Type B pancreatic cell (in vitro differentiated cells): ENCODE measurements at places on chromosomes 7 and 10.

GRCh38 chr7:151486074-151486473 lies 33.6 kb downstream of the RHEB start:
- no peak for DNase-seq

DNA sequence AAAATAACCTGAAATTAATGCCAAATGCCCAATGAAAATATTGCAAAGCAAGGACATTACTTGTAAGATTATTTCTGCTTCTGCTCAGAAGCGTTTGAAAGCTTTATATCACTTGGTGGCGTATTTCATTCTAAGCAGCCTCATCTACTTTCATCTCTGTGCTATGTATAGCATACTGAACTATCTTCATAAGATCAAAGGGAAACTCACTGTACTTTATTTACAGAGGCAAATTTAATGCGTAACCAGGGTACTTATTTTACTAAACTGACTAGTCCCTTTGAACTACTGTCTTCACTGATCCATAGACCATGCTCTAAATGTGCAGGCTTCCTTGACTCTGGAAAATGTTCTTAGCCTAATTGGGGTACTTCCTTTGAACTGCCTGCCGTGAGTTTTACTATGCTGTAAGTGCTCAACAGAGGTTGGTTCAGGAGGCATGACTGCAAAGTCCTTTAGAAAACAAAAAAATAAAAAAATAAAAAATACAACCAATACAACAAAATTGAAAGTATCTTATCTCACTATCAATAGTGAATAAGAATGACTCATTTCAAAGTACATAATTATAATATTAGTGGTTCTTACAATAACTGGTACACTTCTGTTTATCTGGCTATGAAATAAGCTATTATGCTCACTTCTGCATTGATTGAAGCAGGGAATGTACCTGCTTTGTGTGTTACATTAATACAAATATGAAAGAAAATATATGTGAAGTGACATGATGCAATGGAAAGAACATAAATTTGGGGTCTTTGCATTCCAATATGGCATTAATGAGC lies 41.0 kb upstream of the TSPAN12 start:
- DNase-seq: no peak

GRCh38 chr10:85177767-85178166 lies 849.4 kb downstream of the CCSER2 start:
- no peak for DNase-seq

DNA sequence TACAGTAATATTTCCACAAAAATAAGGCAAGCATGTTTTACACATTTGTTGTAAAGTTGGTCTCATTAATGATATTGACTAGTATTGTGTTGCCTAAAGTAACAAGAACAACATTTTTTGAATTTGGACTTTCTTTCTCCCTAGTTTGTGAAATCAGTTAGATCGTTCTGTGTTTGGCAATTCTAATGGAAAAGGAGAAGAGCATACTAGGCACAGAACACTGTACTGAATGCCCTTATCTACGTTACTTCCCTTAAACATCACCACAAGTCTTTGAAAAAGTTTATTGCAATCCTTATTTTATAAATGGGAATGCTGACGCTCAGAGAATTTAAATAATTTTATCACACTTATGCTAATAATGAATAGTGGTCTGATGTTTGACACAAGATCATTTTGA lies 372.2 kb downstream of the EXOC4 start:
- no peak for DNase-seq

DNA sequence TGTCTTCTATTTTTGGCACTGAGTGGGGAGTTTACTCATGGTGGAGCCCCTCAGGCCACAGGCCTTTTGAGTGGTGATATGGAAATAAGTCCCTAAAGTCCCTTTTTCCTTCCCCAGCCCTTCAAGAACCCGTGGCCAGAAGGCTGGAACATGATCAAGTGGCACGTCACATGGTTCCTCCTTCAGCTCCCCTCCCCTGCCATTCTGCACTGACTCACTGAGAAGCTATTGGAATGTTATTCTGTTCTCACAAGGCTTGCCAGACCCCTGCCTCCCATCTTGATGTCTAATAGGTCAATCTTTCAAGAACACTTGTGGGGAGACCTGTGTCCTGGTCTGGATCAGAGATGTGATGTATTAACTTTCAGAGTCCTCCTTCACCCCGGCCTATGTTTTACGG lies 279.8 kb downstream of the SEC23IP start:
- DNase-seq: no peak

DNA sequence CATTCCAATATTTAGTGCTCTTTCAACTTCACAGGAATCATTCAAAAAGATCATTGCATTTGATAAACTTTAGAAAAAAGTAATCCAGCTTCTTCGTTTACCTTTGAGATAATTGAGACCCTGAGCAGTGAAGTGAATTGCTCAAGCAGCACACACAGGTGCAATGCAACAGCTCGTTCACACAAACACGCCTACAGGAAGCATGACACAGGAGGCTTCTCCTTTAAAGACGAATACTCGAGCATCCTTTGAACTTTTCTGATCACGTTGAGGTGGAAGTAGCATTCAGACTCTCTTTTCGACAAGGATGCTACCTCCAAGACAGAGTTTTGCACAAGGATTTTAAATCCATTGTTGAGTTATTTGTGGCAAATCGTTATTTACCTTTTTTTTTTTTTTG lies 18.0 kb upstream of the RSU1 start:
- DNase-seq: no peak

- no peak for DNase-seq
These were observed 26.8 kb downstream of the TACR2 start for GRCh38 chr10:69389827-69390490.

DNA sequence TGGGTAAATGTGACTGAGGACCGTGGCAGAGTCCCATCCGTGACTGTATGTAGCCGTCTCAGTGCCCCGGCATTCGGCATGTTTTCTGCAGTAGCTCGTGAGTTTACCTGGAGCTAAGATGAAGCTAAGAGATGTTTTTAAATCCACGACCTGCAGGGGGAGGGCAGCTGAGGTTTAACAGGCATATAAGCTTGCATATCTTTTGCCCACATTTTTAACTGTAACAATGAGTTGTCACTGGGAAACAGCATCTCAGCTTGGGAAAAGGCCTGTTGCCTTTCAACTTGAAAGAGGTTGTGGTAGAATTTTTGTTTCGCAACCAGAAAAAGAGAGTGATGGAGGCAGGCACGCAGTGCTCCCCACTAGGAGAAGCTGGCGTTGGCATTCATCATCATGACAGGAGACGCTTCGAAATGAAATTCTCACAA lies 77.7 kb downstream of the CELF2 start:
- DNase-seq: no peak

GRCh38 chr7:157963526-157963925 lies 624.1 kb downstream of the PTPRN2 start:
- DNase-seq: no peak

GRCh38 chr10:76974017-76974691 lies 663.5 kb downstream of the KCNMA1 start:
- no peak for DNase-seq
